ENCODE measurements at places on chromosomes 12 and 14. TPM values are rescaled to one million over a fixed set of nuclear protein-coding genes. Genes with fewer than 3 reads are reported as not detected.

The PAH gene
- total RNA-seq: not detected

GRCh38 chr12:128789356-128789929 lies 34.3 kb downstream of the SLC15A4 start:
- no peak for DNase-seq

The KRT71 gene
- total RNA-seq: not detected

DNA sequence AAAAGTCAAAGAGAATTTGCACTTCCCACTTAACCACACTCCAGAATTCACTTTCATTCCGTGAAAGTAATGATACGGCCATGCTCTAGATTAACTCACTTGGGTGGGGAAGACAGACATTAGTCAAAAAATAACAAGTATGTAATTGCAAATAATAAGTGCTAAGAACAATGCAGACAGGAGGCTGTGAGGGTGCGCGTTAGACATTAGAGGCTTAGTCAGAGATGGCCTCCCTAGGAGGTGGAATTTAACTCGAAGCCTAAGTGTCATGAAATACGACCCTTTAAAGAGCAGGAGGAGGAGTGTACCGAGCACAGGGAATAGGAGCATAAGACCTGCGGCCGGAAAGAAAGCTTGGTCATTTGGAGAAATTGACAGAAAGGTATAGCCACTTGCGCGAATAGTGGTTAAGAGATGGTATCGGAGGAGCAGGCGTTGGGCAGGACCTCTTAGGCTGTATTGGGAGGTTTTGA lies 628 bp downstream of the SNRPF start:
- no peak for DNase-seq

DNA sequence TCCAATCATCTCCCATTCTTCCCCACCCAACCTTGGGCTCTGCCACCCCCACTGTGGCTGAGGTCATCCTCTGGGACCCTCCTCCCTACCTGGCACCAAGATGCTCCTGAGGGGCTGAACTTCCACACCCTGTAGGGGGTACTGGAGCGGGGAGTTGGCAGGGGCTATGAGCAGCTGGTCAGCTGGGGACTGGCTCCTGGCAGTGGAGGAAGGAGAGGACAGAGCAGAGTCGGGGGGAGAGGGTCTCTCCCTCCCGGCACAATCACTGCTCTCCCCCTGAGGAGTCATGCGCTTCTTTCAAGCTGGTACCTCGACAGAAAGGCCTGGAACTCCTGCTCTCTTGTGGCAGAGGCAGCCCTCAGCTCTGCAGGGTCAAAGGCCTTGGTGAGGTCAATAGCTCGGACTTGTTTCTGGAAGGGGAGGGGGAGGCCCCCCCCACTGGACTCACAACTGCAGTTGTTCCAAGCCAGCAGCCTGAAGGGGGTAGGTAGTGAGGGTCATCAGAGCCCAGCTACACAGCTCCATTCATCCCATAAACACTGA lies 2.0 kb downstream of the B4GALNT1 start:
- DNase-seq: no peak

GRCh38 chr14:44383636-44384035 lies 123.4 kb downstream of the FSCB start:
- no peak for DNase-seq

- DNase-seq: no peak
Measured at GRCh38 chr12:116497051-116497591, 62.1 kb upstream of the MAP1LC3B2 start.

GRCh38 chr14:58826845-58827686 lies 189.3 kb downstream of the DACT1 start:
- DNase-seq: no peak

DNA sequence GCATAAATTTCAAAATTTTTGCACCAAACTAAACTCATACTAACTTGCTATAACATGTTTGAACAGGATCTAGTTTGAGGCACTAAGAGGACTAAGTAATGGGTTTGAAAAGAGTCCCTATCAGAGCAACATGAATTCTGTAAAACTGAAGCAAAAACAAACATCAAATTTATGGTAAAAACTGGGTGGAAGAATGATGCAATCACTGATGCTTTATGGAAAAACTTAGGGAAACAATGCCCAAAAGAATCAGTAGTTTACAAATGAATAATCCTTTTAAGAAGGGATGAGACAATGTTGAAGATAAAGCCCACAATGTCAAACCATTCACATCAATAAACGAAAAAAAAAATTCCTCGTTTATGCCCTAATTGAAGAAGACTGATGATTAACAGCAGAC lies 88.9 kb downstream of the PRKD1 start:
- DNase-seq: no peak

DNA sequence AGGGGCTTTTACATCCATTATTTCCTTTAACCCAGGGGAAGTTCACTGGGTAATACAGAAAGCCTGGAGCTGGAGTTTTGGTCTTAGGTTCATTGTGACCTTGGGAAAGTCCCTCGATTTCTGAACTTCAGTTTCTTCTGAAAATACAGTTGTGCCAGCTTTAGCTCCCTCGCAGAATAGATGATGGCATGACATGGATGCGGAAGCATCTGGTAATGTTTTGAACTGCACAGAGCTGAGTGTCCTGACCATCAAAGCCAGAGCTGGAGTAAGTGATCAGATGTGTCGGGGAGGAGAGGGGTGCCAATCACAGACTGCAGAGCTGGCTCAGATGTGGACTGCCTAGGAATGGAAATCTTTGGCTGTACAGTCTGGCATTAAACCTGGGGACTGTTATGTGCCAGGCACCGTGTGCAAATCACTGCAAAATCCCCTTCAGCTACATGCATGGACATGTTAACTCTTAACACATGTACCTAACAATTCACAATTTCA lies 180.9 kb downstream of the ETV6 start:
- no peak for DNase-seq

DNA sequence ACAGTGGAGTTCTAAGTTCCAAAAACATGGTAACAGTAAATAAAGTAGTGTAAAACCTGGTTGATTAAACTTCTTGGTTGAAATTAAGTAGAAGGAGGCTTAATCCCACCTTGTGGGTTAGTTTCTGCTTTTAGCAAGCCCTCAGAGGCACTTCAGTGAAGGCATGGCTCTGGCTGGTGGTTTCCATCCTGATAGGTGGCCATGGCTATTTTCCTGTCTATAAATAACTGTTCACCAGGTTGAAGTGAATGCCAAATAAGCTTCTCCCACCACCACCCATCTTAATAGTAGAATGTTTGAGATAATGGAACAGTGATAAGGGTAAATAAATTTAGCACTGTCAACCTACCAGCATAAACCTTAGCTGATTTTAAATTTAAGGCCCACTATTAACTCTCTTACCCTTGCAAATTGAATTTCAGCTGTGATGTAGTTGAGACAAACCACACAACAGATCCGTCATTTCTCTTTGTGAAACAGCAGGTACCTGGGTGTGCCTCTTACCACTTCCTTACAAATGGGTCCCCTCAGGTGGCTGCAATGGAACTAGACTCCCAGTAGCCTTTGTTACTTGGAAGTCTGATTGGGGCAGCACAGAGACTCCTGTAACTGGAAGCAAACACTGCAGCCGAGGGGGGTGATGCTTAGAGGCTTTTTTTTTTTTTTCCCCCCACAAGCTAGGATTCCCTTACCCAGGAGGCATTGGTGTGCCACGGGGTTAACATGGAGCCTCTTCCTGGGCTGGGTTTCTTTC lies 41.4 kb downstream of the DAAM1 start:
- DNase-seq: no peak

DNA sequence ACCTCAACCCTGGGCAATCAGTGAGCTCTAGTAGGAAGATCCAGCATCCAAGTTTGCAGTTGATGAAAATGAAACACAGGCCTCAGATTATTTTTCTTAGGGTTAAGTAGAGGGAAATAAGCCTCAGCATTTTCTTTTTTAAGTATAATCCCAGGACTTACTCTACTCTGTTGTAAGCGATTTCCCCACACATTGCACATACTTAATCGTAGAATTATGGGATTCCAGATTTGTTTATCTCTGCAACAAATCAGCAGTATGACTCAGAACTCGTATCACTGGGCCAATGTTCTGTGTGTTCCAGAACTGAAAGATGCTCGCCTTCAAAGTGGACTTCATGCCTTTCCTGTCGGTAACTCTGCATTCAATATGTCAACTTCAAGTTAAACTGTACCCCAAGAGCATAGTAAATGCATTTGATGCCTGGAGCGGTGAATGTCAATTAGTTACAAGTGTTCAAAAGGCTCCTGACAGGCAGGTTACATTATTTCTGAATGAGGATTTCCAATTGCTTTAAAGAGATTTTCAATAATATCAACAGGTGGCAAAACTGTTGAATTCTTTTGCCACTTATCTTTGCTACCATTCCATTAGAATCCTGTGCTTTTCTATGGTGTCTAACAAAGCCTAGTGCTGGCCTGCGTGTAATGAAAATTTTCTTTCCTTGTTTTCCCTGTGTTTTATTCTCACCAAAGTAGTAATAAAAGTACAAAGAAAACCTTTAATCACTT lies 323.8 kb upstream of the SYT1 start:
- DNase-seq: no peak

The DHRS4 gene
- 29.7 TPM for total RNA-seq

The HSPA2 gene
- 15.2 TPM for total RNA-seq

DNA sequence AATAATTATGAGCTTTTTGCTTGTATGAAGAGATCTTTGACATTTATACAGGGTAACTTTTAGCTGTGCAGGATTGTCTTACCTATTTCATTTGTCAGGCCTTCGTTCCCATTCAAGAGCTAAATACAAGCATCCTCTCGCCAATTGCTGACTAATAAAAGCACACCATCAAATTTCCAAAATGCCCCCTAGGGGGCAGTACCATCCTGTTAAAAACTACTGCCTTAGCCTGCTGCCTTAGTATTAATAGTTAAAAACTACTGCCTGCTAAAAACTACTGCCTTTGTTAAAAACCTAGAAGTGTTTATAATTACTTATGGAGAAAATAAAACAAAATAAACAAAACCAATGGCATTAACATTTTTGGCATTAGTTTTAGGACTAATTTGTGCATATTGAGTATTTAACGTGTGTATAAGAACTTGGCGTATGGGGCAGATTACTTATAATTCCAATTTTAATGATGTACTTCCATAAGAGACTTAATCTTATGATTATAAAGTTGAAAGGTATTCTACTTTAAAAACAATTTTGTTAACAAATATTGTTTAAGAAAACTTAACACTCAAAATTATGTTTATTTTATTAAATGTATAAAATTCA lies 3.0 kb upstream of the IFI27L2 start:
- no peak for DNase-seq

The KRT74 gene
- not detected for total RNA-seq
